ENCODE measurements at places on chromosomes 16 and 17.

GRCh38 chr16:66682271-66682670 is 14.3 kb downstream of the CMTM4 start:
- DNase-seq = no peak

DNA sequence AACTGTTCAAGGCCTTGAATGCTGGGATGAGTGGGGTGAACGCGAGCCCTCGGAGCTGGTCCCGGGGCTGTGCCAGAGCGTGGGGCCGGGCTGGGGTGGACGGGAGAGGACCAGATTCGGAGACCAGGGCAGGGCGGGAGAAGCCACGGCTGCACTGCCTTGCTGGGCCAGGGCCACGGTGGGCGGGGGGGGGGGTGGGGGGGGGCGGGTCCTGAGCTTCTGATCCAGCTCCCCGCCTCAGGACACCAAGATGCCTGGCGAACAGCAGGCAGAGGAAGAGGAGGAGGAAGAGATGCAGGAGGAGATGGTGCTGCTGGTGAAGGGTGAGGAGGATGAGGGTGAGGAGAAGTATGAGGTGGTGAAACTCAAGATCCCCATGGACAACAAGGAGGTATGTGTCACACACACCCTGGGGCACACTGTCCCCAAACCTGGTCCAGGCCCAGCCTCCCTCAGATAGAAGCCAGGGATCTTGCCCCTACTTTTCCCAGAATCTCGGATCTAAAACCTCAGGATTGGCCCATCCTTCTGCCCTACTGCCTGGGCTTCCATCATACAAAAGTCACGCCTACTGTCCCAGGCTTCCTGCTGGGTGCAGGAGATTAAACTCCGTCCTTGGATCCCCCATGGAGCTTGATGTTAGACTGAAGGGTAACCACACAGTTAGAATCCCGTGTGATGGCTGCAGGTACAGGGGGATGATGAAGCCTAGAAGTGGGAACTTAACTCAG is 563 bp downstream of the ZNF771 start:
- DNase-seq = no peak

DNA sequence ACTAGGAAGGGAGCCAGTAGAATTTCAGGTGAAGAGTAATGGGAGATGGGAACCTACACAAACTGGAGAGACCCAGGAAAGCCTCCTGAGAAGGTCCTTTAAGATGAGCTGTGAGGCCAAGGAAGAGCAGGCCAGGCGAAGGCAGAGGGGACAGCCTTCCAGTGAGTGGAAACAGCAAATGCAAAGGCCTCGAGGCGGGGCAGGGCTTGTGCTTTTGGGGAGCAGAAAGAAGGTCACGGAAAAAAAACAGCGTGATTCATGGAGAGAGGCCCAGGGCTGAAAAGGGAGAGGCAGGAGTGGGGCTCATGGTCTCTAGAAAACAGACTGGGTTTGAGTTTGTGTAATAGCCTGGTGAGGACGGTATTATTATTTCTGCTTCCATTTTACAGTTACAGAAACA is 386.5 kb upstream of the ASIC2 start:
- DNase-seq = no peak

GRCh38 chr17:47993964-47994363 is 23.1 kb downstream of the CDK5RAP3 start:
- no peak for DNase-seq

- no peak for DNase-seq
These were observed 7.2 kb upstream of the COL1A1 start for GRCh38 chr17:50208611-50209061.

Data from CD14-positive monocyte (primary cell).